ENCODE measurements at places on chromosomes 1 and 21. TPM values are rescaled to one million over a fixed set of nuclear protein-coding genes. Genes with fewer than 3 reads are reported as not detected.
A peak's percentile ranks its signal among the peaks of the same experiment; 100 is the strongest.

DNA sequence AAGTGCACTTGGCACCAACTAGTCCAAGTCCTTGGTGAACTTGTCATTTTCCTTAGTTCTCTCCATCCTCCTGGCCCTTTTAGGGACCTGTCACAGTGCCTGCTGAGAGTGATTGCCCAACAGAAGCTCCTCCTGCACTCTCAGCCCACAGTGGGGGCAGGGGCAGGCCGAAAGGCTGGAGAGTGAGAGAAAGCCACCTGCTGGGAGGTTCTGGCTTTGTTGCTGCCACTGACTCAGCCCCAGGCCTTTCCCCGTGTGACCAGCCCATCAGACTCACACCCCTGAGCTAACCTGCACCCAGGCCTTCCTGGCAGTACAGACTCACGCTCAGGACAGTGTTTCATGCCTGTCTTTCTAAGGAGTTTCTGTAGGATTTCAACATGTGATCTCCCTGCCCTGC lies 17.1 kb upstream of the PROK1 start:
- no peaks in the 10 kb centered on the region for H3K4me1 ChIP-seq
- H3K36me3 ChIP-seq, result no peaks in the 10 kb centered on the region
- no peak overlapping the region for H3K4me3 ChIP-seq
- H3K27ac ChIP-seq, result no peak overlapping the region
- DNase-seq, result peak; percentile 79

TSSK3 gene
- 1.6 TPM for total RNA-seq

NUP210L gene
- total RNA-seq, result not detected

DNA sequence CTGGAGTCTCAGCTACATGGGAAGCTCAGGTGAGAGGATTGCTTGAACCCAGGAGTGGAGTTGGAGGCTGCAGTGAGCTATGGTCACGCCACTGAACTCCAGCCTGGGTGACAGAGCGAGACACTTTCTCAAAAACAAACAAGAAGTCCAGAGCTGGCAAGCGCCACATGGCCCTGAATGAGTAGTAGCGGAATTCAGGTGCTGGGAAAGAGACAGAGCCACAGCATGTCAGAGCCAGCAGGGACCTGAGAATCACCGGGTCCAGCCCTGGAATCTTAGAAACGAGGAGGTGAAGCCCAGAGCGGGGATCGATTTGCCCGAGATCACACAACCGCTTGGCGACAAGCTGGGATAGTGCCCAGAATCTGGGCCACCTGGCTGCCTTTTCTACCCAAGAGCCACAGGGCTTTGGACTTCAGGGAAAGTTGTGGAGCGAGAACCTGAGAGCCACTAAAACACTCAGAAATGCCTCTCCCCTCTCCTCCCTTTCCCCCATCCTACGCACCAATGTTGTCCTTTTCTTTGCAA lies 9.8 kb downstream of the ARL8A start:
- H3K27ac ChIP-seq, result no peak overlapping the region
- H3K4me3 ChIP-seq, result no peak overlapping the region
- no peaks in the 10 kb centered on the region for H3K27me3 ChIP-seq
- H3K4me1 ChIP-seq, result no peaks in the 10 kb centered on the region

GRCh38 chr1:156097499-156098178 lies 15.4 kb upstream of the MEX3A start:
- H3K27ac ChIP-seq, result no peak overlapping the region
- DNase-seq, result no peak
- no peaks in the 10 kb centered on the region for H3K27me3 ChIP-seq
- H3K4me3 ChIP-seq, result no peak overlapping the region

BCAS2 gene
- total RNA-seq, result 72.1 TPM

- H3K4me1 ChIP-seq, result no peaks in the 10 kb centered on the region
- H3K36me3 ChIP-seq, result no peaks in the 10 kb centered on the region
- H3K27ac ChIP-seq, result no peak overlapping the region
- no peak overlapping the region for H3K4me3 ChIP-seq
- peak; percentile 65 for DNase-seq
These were observed 77.8 kb downstream of the ALPL start for GRCh38 chr1:21586846-21587601.

ALX3 gene
- not detected for total RNA-seq

All from H9 (cell line).